ENCODE measurements at places on chromosomes 5 and 9.

DNA sequence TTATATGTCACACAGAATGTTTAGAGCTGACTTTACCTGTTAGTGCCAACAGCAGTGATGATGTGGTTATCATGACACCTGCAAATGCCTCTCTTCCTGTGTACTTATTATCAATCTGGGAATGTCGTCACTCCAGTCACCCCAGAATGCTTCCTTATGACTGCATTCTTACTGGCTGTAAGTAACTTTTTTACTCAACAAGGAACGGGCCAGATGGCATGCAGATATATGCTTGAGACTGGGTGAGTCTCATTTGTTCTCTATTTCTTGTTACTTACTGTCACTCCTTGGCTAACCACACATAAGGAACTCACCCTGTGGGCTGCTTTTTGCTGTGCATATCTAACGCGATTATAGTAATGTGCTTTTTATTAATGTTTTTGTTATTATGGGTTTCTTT, 385.5 kb upstream of the MEF2C start:
- DNase-seq: no peak

- no peak for DNase-seq
Observed at GRCh38 chr9:15187589-15187988, 119.4 kb downstream of the TTC39B start.

DNA sequence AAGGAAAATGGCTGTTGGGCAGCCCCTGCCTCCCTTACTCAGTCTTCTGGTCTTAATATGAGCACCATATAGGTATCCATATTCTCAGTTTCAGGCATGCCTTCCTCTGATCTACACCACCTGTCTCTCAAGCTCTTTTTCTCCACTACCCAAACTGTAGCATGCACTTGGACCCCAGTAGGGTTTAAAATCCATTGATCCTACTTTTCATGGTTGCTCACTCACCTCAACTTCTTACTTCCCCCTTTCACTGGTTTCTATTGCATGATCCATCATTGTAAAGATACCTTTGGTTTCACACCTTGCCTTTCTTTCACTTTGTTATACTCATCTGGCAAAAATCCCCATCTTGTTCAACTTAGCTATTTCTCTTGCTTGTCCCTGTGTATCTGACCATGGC, 159.4 kb downstream of the KDM4C start:
- DNase-seq: no peak

GRCh38 chr5:139806111-139806510, 10.5 kb downstream of the PSD2 start:
- DNase-seq: no peak

GRCh38 chr5:112697322-112697721, 40.4 kb upstream of the APC start:
- no peak for DNase-seq

DNA sequence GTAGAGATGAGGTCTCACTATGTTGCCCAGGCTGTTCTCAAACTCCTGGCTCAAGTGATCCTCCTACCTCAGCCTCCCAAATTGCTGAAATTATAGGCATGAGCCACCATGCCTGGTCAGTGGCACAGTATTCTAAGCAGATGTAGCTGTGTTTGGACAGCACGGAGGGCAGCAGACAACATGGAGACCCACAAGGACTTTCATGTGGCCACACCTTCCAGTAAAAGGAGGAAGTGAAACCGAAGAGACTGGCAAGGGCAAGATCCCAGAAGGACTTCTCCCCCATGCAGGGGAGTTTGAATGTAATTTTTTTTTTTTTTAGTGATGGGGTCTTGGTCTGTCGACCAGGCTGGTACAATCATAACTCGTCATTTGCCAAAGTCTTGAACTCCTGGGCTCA, 172.2 kb downstream of the TRPM3 start:
- DNase-seq: no peak

GRCh38 chr9:72489986-72490385, 31.4 kb upstream of the TMC1 start:
- DNase-seq: no peak

DNA sequence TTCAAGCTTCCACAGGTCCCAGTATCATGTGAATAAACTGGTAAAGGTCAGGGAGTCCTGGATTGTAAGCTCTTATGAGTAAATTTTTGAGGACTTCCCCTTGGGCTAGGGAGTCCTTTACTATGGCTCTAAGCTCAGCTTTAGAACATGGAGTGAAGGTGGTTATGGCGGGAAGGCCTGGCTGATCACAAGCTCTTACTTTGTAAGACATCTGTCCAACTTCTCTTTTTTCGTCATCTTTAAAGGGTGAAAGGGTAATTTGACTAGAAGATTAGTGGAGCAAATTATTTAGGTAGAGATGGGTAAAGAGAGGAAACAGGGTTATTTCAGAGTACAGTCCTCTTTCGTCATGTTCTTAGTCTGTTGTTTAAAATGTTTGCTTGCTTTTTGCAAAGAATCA, 155.4 kb downstream of the AOPEP start:
- DNase-seq: no peak

DNA sequence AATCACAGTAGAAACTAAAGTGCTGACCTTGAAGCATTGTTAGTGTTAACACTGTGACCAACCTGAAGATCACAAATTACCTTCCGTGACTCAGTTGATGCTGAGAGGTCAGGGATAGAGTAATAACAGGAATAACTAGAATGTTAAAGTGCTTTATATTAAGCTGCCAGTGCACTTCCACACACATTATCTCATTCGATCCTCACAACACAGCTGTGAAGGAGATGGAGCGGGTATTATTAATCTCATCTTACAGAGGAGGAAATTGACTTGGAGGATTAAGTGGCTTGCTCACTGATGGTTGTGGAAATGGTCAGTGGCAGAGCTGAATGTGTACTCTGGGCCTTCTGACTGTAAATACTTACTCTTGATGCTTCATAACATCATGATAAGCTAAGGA, 252.5 kb upstream of the DMRT1 start:
- DNase-seq: no peak

GRCh38 chr9:122392284-122392683, 21.5 kb downstream of the PTGS1 start:
- DNase-seq: no peak

DNA sequence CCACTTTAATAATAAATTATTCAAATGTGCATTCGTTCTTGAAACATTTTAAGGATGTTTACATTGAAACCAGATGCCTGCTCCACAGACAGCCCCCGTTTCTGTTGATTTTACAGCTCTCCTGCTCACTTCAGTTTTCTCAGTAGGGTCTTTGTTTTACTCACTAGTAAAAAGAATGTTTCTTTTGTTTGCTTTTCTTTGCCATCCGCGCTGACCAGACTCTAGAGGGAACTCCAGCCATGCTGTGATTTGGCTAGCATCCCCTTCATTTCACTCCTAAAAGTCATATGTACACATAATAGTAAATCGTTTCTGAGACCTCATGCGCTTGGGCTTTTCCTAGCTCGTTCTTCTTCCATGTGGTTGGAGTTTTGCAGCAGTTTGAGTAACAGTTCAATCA, 28.7 kb upstream of the PALM2AKAP2 start:
- DNase-seq: no peak

GRCh38 chr9:100087218-100087617, 11.6 kb downstream of the ERP44 start:
- DNase-seq: no peak

GRCh38 chr5:58927181-58927580, 344.3 kb downstream of the RAB3C start:
- no peak for DNase-seq

GRCh38 chr9:35553670-35554543, 51.2 kb upstream of the TESK1 start:
- no peak for DNase-seq

GRCh38 chr5:72651779-72652178, 144.6 kb upstream of the ZNF366 start:
- no peak for DNase-seq

DNA sequence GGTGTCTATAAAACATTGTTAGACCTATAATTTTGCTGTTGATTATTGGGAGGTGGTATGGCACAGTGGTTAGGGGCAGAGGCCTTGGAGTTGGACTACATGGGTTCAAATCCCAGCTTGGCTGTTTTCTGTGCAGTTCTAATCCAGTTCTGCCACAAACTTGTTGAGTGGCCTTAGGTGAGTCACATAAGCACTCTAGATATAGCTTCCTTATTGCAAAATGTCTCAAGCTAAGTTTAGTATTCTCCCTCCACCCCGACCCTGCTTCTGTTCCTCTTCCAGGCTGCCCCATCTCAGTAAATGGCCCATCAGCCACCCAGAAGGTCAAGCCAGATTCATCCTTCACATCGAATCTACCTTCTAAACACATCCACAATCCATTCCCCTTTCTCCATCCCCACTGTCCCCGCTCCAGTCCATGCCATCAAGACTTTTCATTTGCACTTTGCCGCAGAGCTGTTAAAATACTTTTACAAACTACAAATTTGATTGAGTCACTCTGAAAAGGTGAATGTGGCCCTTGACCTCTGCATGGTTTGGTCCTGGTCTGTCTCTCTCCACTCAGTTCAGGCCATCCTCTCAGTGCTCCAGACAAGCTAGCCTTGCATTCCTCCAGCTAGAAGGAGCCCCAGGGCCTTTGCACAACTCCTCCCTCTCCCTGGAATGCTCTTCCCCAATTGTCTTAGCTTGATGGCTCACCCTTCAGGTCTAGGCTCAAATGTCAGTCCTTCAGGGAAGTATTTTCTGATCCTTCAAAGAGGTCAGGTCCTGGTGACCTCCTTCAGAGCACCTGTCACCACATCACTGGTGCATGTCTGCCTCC, 10.0 kb upstream of the HDHD3 start:
- no peak for DNase-seq

DNA sequence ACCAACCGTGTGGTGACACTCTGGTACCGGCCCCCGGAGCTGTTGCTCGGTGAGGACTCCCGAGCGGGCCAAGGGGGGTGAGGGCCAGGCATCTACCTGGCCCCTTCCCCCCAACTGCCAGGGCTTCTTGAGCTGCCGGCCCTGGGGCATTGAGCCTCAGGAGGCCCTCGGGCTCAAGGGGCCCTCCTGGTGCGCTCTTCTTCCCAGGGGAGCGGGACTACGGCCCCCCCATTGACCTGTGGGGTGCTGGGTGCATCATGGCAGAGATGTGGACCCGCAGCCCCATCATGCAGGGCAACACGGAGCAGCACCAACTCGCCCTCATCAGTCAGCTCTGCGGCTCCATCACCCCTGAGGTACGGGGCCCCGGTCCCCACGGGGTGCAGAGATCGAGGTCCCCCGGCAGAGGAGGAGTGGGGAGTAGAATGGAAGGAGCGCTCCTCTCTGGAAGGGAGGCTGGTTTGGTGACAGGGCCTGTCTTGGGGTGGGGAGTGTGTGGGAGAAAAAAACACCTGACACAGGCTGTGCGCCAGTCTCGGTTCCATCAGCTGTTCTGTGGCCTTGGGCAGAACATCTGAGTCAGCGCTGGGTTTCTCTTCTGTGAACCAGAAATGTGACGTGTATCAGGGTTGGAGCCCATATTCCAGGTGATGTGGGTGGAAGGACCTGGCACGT, 2.6 kb downstream of the CDK9 start:
- DNase-seq: no peak

DNA sequence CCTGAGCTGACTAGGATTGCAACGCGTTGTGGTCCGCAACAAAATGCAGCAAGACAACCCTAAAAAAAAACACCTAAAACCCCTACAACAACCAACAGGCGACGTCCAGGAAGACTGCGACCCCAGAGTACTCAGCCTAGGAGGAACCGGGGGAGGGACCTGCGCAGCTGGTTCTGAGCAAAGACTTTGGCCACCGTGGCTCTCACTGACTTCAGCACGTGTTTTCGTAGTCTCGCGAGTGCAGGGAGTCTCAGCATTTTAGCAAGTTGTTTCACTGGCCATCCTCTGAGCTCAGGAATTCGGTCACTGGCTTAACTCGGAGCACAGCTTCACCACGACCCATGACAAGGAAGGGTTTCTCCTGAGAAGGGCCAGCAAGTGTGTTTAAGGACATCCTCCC, 8.6 kb upstream of the ZDHHC11 start:
- DNase-seq: no peak

Data from esophagus squamous epithelium (tissue), 5 donors.